Breast epithelium (tissue), 4 donors: ENCODE measurements at places on chromosomes 2 and 18. TPM values are rescaled to one million over a fixed set of nuclear protein-coding genes. Genes with fewer than 3 reads are reported as not detected.

DNA sequence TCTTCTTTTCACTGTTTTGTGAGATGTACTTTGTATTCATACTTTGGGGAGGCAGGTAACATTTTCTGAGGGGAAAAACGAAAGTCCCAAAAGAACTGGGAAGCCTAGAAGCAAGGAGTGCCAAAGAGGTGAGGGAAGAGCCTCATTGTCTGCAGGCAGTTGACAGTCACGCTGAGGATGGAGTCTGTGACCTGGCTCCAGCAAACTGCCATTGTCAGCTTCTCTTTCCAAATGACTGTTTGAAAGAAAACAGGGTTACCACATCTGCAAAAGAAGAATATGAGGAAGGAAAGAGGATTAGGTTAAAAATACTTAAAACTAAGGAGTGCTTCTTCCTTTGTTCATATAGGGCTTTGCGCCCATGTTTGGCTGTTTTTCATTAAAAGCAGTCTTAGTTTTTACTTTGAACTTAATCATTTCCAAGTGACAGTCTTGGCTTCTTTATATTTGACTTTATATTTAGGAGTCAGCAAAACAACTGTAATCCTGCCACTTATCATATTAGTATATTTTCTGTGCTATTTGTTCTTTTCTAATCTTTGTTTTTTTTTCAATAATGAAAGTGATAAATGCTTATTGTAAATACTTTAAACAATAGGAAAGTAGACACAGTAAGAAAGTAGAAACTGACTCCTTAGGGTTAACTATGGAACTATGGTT is 35.0 kb downstream of the CERS6 start:
- DNase-seq: no peak

GRCh38 chr18:54776282-54776977 is 51.8 kb upstream of the RAB27B start:
- DNase-seq: peak; percentile 40

Gene EFEMP1
- total RNA-seq: 445 TPM

DNA sequence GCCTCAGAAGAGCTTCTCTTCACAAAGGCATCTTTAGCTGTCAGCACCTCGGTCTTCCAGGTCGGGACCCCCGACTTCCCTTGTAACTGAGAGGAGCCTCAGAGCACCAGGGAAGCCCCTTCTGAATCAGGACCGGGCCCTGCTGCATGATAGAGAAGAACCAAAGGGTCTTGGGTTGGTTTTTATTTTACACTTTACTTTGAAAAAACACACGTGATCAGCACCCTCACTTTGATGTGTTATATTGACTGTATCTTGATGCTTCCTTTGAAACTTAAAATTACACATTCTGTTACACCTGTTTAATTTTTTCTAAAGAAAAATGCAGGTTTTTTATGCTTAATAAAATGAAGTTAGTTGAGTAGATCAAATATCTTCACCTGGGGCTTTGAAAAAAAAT is 202.3 kb downstream of the FAM210A start:
- no peak for DNase-seq

Gene GBX2
- not detected for total RNA-seq

- no peak for DNase-seq
Observed at GRCh38 chr2:40867829-40868228, 415.9 kb upstream of the SLC8A1 start.

GRCh38 chr18:6059551-6059950 is 164.2 kb upstream of the TMEM200C start:
- DNase-seq: no peak

DNA sequence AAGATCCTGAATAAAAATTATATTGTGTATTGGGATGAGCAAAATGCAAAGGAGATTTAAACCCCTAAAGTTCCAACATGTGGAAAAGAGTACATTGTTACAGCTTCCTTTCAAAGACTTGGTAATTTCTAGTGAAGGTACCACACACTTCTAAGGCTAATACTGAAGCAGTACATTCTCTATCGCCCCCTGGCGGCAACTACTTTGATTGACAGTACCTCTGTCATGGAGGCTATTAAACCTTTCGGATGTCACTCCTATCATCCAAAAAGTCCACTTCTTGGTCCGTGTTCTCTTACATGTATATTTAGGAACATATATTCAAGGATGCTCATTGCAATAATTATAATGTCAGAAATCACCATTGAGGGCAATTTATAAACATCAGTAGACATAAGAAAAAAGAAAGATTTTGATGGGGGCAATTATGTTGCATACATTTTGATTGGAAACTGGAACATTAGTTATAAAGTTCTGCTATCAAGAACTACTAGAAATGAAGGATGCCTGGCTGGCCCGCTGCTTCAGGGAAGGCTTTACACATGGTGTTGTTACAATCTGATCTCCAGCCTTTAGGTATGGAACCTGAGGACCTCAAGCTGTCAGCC is 601.6 kb downstream of the CPS1 start:
- DNase-seq: peak; percentile 75

- no peak for DNase-seq
Observed at GRCh38 chr2:196389670-196390069, 218.3 kb upstream of the STK17B start.

- no peak for DNase-seq
Observed at GRCh38 chr2:235262750-235263149, 231.1 kb upstream of the AGAP1 start.

- DNase-seq: no peak
Observed at GRCh38 chr18:39846265-39846664, 2108.8 kb upstream of the PIK3C3 start.

GRCh38 chr2:15732341-15733077 is 140.8 kb downstream of the DDX1 start:
- no peak for DNase-seq
